T-helper 2 cell treated with Interferon-gamma antibody and Interleukin-4, amounts not matched to agents 100 ng/mL and 5 ng/mL, for 36 hours (primary cell): ENCODE measurements at places on chromosomes 5 and 9. TPM values are rescaled to one million over a fixed set of nuclear protein-coding genes. Genes with fewer than 3 reads are reported as not detected.

Gene TMEM215
- total RNA-seq, result not detected in 2 replicates

Gene ADGRV1
- total RNA-seq, result 0.02 and 0.59 TPM in 2 replicates

Gene COL15A1
- total RNA-seq, result 0.20 and 0.23 TPM in 2 replicates

Gene HSPB3
- not detected in 2 replicates for total RNA-seq

Gene CSNK1G3
- 24.1 and 25.3 TPM in 2 replicates for total RNA-seq

Gene PRRT1B
- total RNA-seq, result not detected in 2 replicates

Gene C1QTNF3
- total RNA-seq, result 4.5 TPM in 2 replicates

Gene BTNL8
- total RNA-seq, result not detected in 2 replicates

Gene ANKRD18A
- total RNA-seq, result 2.1 and 4.5 TPM in 2 replicates

Gene HMGCR
- total RNA-seq, result 57.5 and 61.0 TPM in 2 replicates

Gene CARTPT
- not detected in 2 replicates for total RNA-seq

Gene RFX3
- 8.4 and 9.4 TPM in 2 replicates for total RNA-seq

Gene SPEF2
- total RNA-seq, result 4.8 and 6.3 TPM in 2 replicates

Gene IGIP
- total RNA-seq, result 3.4 and 3.8 TPM in 2 replicates

Gene SLC6A19
- total RNA-seq, result not detected in 2 replicates

Gene PRDM9
- not detected in 2 replicates for total RNA-seq

Gene SLC36A3
- total RNA-seq, result not detected in 2 replicates

Gene SPINK4
- total RNA-seq, result not detected in 2 replicates

Gene C9orf50
- total RNA-seq, result not detected in 2 replicates

Gene TMEM252
- total RNA-seq, result not detected in 2 replicates

Gene FBP2
- total RNA-seq, result not detected in 2 replicates

Gene PGM5
- total RNA-seq, result not detected in 2 replicates

Gene PHF24
- total RNA-seq, result not detected in 2 replicates

Gene EPB41L4B
- 0.11 TPM in 1 of 2 replicates, not detected in the other for total RNA-seq

Gene PPP2R2B
- 0.52 and 0.80 TPM in 2 replicates for total RNA-seq

Gene SLC6A7
- not detected in 2 replicates for total RNA-seq

Gene SPOCK1
- total RNA-seq, result 0.16 and 0.91 TPM in 2 replicates

Gene FAM153A
- 14.2 and 16.0 TPM in 2 replicates for total RNA-seq

Gene SPAG8
- total RNA-seq, result 0.95 and 1.4 TPM in 2 replicates

Gene COL27A1
- 0.50 and 0.82 TPM in 2 replicates for total RNA-seq

Gene CCNG1
- 111 and 119 TPM in 2 replicates for total RNA-seq

Gene PRR7
- total RNA-seq, result 6.0 and 7.4 TPM in 2 replicates

Gene CDX1
- total RNA-seq, result not detected in 2 replicates

Gene MVB12B
- total RNA-seq, result 0.80 and 1.0 TPM in 2 replicates

Gene SHISAL2B
- total RNA-seq, result not detected in 2 replicates

Gene PCDHGB7
- total RNA-seq, result 0.20 and 0.39 TPM in 2 replicates

Gene GABRA1
- not detected in 2 replicates for total RNA-seq

Gene GPR150
- total RNA-seq, result 0.30 and 0.48 TPM in 2 replicates

Gene SYK
- total RNA-seq, result 0.18 and 0.45 TPM in 2 replicates

Gene PCDHGA9
- total RNA-seq, result 0.25 and 0.34 TPM in 2 replicates

Gene RNF183
- 0.45 TPM in 1 of 2 replicates, not detected in the other for total RNA-seq

Gene ODF2
- total RNA-seq, result 54.3 and 58.6 TPM in 2 replicates

Gene C5orf15
- 24.3 and 29.8 TPM in 2 replicates for total RNA-seq

Gene NFIL3
- total RNA-seq, result 50.9 and 54.1 TPM in 2 replicates

Gene FUT7
- total RNA-seq, result 0.41 and 0.84 TPM in 2 replicates

Gene POLR3G
- total RNA-seq, result 5.8 and 6.6 TPM in 2 replicates

Gene ENC1
- total RNA-seq, result 0.89 and 1.00 TPM in 2 replicates

Gene ZNF883
- total RNA-seq, result 0.09 and 0.11 TPM in 2 replicates

Gene F2RL1
- total RNA-seq, result 0.07 and 0.25 TPM in 2 replicates

Gene GABRA6
- not detected in 2 replicates for total RNA-seq

Gene BAAT
- total RNA-seq, result not detected in 2 replicates

Gene PKD2L2
- total RNA-seq, result 0.23 TPM in 1 of 2 replicates, not detected in the other

Gene NR2F1-AS1
- not detected in 2 replicates for total RNA-seq

Gene AK1
- total RNA-seq, result 44.5 and 46.5 TPM in 2 replicates

Gene DMAC1
- total RNA-seq, result 48.5 and 51.8 TPM in 2 replicates

Gene C5orf34
- total RNA-seq, result 7.9 and 8.0 TPM in 2 replicates

Gene GCNT4
- 0.27 and 0.39 TPM in 2 replicates for total RNA-seq

Gene ADRB2
- total RNA-seq, result 0.34 and 0.70 TPM in 2 replicates

Gene ACER2
- total RNA-seq, result 2.5 and 2.9 TPM in 2 replicates
